ENCODE measurements at places on chromosomes 4 and X.

DNA sequence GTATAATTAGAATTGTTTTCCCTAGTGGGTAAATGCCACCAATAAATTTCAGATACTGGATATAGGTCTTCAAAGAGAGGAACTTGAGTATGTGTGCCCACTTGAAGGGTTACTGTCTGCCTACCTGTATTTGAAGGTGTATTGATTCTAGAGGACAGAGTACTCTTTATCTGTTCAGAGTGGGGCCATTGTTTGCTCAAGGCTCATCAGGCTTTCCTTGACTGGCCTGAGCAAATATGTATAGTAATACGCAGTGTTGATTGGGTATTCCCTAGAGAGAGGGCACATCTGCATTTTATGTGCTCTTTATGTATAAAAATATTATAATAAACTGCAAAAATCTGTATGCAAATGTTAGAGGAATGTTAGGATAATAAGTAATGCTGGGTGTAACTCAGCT is 23.7 kb downstream of the RP2 start:
- DNase-seq: no peak

- no peak for DNase-seq
Measured at GRCh38 chr4:123877551-123877950, 481.0 kb downstream of the SPRY1 start.

DNA sequence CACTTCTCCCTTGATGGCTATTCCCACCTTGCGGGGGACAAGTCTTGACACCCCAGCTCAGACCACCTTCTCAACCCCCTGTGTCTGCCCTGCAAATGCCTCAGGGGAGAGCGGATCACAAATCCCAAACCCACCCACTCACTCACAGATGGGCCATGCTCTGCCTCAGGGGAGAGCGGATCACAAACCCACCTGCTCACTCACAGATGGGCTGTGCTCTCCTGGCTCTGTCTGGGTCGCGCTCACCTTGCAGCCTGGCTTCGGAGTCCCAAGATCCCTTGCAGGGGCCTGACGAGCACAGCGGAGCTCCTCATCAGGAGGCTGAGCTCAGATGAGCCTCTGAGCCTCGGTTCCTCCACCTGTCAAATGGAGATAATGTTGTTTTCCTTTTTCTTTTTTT is 38.6 kb downstream of the HTRA3 start:
- DNase-seq: no peak

DNA sequence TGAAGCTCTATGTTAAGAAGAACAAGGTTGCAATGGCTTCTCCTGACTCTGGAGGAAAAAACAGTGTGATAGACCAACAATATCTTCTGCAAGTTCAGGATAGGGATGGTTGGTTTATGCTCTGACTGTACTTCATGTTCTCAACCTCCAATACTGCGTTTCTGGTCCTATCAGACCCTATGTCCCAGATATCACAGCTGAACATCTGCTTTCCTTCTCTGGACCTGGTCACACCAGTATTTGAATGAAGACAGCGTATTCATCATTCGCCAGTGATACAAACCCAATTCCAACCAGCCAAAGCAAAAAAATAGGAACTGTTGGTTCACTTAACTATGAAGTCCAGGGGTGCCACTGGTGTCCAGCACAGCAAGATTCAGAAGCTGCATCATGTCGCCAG is 124.5 kb upstream of the KLF3 start:
- no peak for DNase-seq

GRCh38 chr4:25144870-25145481 is 15.3 kb downstream of the SEPSECS start:
- DNase-seq: no peak

DNA sequence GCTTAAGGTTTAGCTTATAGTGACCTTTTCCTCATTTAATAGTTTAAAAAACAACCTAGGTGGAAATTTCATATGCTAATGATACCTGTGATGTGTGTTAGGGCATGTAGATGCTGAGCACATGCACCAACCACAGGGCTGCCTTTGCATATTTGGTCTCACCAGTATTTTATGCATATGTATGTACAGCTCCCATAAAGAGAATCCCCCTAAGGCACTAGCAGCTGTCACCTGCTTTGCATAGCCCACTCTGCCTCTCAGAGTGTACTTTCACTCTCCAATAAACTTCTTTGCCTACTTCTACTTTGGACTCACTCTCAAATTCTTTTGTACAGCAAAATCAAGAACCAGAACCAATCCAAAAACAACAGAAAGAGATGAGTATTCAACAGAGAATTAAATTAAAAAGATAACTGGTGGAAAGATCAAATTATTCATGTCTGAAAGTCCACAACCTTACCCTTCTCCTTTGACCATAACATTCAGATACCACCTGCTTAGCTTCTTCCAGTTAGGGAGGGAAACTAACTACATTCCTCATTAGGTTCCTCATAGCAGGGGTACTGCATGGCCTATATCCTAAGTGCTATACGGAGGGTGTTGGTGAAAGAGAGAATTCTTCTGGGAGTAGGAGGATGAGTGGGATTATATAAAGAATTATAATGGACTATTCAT is 250.5 kb downstream of the STPG2 start:
- no peak for DNase-seq

GRCh38 chrX:11611965-11612364 is 53.8 kb downstream of the ARHGAP6 start:
- DNase-seq: no peak

GRCh38 chrX:142251680-142252079 is 46.6 kb upstream of the MAGEC2 start:
- no peak for DNase-seq

- no peak for DNase-seq
Measured at GRCh38 chr4:182194091-182194824, 48.9 kb upstream of the TENM3 start.

GRCh38 chrX:21408307-21408706 is 34.1 kb downstream of the CNKSR2 start:
- DNase-seq: no peak

DNA sequence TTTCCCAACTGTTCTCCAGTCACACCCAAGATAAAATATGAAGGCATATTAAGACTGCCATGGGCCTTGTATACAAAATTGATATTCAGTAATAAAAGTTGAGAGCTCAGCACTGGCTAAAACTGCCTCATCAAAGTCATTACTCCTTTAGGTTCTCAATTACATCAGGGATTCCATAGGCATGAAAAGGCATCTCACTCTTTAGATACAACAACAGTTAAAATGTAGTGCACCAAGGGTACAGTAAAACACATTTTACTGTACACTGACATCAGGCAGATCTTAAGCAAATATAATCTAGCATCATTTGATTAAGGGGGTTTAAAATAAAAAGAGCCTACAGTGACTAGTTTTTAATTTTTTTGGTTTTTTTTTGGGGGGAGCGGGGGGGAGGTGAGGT is 107.7 kb downstream of the PPP3CA start:
- no peak for DNase-seq

- DNase-seq: no peak
Measured at GRCh38 chr4:8575457-8575856, 4.7 kb upstream of the GPR78 start.

DNA sequence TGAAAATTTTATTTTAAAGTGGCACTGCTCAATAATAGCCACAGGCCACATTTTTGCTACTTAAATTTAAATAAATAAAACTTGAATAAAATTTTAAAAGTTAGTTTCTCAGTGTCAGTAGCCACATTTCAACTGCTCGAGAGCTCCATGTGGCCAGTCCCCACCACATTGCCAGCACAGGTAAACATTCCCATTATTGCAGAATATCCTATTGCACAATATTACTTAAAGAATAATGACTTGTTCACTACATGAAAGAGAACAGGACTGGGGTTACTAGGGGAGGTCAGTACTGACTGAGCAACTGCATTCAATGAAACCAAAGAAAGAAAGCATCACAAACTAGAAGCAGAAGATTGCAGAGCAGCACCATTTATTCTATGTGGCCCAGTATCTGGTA is 2201.6 kb upstream of the TENM3 start:
- no peak for DNase-seq

GRCh38 chrX:15349046-15349445 is 13.7 kb upstream of the PIGA start:
- peak; percentile 27 for DNase-seq

DNA sequence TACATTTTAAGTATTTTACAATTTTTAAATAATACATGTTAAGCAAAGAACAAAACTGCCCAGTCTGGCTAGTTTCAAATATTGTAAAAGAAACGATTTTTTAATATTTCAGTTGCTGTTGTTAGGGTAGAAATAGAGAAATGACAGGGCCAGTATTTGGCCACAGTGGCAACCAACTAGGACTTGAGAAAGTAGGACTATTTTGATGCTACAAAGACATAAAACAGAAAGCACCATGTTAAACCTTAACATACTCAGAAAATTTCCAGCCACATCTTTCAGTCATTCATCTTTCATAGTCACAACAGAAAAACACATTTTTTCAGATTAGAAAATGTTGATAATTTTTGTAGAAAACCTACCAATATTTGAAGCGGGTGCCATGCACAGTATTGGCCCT is 104.5 kb downstream of the MBNL3 start:
- DNase-seq: no peak

DNA sequence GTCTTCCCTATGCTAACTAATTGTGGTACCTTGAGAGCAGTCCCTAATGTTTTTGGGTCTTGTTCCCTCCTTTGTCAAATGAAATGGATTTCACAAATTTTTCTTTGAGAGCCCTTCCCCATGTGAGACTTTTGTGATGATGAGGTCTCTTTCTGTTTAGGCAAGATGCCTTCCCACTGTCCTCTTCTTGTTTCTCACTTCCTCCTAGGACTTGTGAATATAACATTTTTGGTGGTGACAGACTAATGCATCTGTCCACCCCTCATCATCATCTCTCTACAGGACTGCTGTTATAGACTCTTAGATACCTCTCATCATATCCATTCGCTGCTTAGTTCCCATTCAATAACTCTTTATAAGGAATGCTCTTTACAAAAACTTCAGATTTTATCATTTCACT is 8.7 kb upstream of the ANK2 start:
- no peak for DNase-seq

DNA sequence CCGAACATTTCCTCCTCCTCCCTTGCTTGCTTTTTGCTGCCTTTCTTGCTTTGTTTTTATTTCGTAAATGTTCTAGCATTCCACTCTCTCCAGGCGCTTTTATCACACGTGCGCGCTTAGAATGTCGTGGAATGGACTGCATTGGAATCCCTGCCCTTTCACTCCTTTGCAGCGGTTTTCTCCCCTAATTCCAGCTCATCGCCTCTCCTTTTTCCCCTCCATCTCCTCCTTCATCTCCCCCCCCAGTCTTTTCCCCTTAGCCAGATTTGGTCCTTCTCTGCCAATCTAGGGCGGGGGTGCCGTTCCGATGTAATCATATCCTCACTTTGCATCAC is 579 bp downstream of the OGT start:
- no peak for DNase-seq

DNA sequence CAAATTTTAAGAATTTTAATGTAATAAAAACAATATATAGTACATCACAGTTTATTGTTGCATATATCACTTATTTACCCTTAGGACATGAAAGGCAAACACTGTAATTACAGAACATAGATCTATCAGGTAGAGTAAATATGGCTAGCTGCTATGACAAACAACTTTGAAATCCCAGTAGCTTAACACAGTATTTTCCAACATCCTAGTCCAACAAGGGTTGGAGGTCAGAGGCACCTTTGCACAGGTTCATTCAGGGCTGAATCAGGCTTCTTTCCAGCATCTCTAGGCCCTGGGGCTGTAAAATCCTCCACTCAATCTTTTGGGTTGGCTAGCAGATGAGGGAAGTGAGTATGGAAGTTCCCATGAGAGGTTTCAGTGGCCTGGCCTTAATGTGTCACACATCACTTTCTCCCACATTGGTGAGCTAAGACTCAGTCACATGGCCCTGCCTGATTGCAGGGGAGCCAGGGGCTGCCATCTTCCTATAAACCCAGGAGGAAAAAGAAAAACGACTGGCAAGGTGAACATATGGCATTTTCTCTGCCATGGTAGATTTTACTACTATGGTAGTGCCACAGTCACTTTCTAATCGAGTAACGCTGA is 32.9 kb downstream of the HERC6 start:
- no peak for DNase-seq
